Lung (tissue), 17 donors: ENCODE measurements at places on chromosomes 4 and X. TPM values are rescaled to one million over a fixed set of nuclear protein-coding genes. Genes with fewer than 3 reads are reported as not detected.

DNA sequence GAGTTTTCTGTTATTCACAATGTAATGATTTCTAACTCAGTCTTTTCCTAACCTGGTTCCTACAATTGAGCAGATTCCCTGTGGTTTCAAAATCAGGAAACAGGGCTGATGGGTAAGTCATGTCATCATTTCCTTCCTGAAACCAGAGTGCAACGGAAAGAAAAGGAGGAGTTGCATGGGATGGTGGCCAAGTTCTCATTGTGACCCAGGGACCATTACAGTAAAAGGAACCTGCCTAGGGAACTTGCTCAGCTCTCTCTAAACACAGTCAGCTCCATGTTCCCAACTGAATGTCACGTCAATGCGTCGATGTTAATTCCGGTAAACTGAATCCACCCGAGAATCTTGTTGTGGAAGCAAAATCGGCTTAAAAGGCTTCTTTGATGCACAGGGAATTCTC, 51.2 kb downstream of the LGI2 start:
- no peaks in the 10 kb centered on the region for H3K27me3 ChIP-seq
- peak overlapping the region; percentile 66 for H3K27ac ChIP-seq
- no peak for DNase-seq
- H3K4me3 ChIP-seq, result no peak overlapping the region
- peaks cover 5% of the 10 kb centered on the region for H3K4me1 ChIP-seq

- no peak overlapping the region for H3K4me3 ChIP-seq
- no peaks in the 10 kb centered on the region for H3K27me3 ChIP-seq
- H3K4me1 ChIP-seq, result no peaks in the 10 kb centered on the region
Observed at GRCh38 chrX:48935301-48935670, 16.5 kb upstream of the PIM2 start.

DNA sequence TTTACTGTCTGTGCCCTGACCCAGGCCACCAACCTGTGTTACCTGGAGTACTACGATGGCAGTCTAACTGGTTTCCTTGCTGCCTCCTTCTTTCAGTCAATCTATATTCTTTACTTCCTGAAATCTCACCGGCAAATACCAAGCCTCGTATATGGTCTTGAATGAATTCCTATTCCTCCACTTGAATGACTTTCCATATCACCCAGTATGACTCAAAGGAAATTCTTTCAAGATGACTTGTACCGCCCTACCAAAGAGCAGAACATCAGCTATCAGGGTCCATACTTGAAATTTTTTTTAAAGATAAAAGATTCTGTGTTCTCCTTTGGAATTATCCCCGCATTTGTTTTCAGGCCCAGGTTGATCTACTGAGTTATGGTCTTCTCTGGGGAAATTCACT, 378.0 kb downstream of the AFF2 start:
- H3K4me3 ChIP-seq, result no peak overlapping the region
- no peaks in the 10 kb centered on the region for H3K27me3 ChIP-seq
- H3K4me1 ChIP-seq, result no peaks in the 10 kb centered on the region
- DNase-seq, result no peak

DNA sequence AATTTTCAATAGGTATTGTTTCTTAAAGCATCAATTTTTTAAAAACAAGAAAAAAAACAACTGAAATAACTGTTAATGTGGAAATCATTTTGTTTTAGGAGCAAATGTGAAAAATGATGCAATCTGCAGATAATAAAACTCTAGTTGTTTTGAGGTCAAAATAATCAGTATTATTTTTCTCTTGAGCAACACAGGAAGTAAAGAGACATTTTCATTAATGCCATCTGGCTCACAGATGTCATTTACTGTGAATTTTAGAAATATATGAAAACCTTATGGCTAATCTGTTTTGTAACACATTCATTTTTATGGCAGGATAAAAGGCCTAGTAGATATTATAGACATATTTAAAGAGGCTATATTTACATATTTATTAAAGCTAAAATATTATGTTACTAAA, 141.6 kb downstream of the PCDH18 start:
- H3K27me3 ChIP-seq, result no peaks in the 10 kb centered on the region
- DNase-seq, result peak; percentile 77
- no peak overlapping the region for H3K4me3 ChIP-seq
- H3K4me1 ChIP-seq, result no peaks in the 10 kb centered on the region

DNA sequence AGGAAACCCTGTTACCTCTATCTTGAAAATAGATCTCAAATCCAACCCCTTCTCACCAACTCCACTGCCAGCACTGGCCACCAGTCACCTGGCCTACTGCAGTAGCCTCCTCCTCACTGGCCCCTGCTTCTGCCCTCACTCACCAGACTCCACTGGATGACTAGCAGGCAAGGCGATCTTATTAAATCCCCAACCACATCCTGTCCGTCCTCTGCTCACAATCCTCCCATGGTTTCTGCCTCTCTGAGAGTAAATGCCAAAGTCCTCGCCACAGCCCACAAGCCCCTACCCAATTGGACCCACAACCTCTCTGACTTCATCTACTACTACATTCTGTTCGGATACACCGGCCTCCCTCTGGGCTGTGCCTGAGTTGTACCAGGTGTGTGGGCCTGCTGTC, 5.4 kb upstream of the PIM2 start:
- H3K27ac ChIP-seq, result no peak overlapping the region
- H3K36me3 ChIP-seq, result no peaks in the 10 kb centered on the region
- H3K4me1 ChIP-seq, result no peaks in the 10 kb centered on the region

GRCh38 chr4:106056914-106057313, 161.6 kb downstream of the NPNT start:
- H3K4me3 ChIP-seq, result no peak overlapping the region
- no peaks in the 10 kb centered on the region for H3K4me1 ChIP-seq
- H3K36me3 ChIP-seq, result no peaks in the 10 kb centered on the region
- H3K27ac ChIP-seq, result no peak overlapping the region
- no peaks in the 10 kb centered on the region for H3K27me3 ChIP-seq

DNA sequence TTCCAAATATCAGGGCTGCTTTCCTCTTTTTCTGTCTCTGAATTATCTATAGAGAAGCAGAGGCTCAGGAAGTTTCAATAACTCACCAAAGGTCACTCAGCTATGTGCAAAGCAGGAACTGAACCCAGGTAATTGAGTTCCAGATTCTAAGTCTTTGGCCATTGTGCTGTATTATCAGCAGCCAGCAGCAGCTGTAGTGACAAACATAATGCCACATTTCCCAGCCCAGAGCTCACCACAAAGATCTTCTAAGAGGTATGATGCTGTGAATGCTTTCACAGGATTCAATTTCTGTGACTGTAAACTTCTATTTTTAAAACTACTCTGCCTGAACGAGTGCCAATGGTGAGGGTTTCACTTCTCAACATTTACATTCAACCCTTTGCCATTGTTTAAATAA, 56.4 kb downstream of the SPOCK3 start:
- no peaks in the 10 kb centered on the region for H3K36me3 ChIP-seq
- H3K4me1 ChIP-seq, result no peaks in the 10 kb centered on the region
- no peaks in the 10 kb centered on the region for H3K27me3 ChIP-seq
- H3K27ac ChIP-seq, result no peak overlapping the region

DNA sequence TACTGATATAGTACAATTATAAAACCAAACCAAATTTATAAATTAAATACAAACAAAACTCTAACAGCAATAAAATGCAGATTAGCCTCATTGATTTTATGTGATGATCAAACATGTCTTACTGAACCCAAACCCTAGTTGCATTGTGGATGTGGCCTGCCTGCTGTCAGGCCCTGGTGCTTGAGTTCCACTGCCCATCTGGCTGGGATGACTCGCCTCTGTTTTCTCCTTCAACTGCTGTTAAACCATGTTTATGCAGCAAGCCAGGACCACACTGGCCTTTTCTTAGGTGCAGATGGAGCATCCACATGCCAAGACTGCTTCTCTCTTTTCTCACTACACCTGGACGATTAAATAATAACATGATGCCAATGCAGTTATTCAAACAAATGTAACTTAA, 22.6 kb downstream of the NAP1L5 start:
- no peaks in the 10 kb centered on the region for H3K27me3 ChIP-seq
- no peak overlapping the region for H3K4me3 ChIP-seq
- peaks cover 1% of the 10 kb centered on the region for H3K4me1 ChIP-seq
- H3K36me3 ChIP-seq, result peaks cover 2% of the 10 kb centered on the region

DNA sequence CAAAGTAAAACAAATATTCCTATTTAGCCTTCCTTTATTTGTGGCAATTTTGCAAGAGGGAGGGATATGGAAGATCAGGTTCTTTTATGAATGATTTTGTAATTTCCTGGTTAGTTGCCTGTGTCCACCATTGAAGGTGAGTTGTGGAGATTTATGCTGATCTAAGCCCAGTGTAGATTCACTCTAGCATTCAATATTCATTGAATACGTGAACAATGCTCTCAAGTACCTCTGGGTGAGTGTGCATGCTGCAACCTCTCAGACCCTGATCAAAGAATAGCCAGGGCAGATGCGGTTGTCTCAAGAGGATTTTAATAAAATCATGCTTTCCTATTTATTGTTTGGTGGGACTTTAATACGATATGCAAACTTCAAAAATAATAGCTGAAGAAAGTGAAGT, 628.4 kb downstream of the SPRY1 start:
- H3K27me3 ChIP-seq, result no peaks in the 10 kb centered on the region
- H3K4me1 ChIP-seq, result peaks cover 10% of the 10 kb centered on the region
- no peak overlapping the region for H3K4me3 ChIP-seq

DNA sequence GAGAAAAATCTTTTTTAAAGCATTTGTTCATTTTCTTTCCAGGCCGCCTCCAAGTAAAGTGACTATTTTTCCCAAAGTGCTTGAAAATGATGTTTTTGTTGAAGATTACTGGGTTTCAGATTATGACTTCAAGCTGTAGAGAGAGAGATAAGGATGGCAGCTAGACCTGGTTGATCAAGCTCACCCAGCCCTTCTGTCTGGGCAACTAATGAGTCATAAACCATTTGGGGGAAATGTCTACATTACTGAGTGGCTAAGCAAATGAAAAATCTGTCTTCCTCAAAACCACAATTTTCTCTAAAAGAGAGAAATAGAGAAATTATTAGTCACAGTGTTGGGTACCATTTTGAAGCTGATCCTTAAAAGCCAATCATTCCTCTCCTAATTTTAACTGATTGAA, 355.4 kb upstream of the CPEB2 start:
- DNase-seq, result no peak
- no peak overlapping the region for H3K4me3 ChIP-seq
- no peak overlapping the region for H3K27ac ChIP-seq
- no peaks in the 10 kb centered on the region for H3K27me3 ChIP-seq

- no peaks in the 10 kb centered on the region for H3K27me3 ChIP-seq
- H3K4me3 ChIP-seq, result no peak overlapping the region
- DNase-seq, result no peak
- no peak overlapping the region for H3K27ac ChIP-seq
Observed at GRCh38 chr4:85420831-85421230, 54.1 kb upstream of the ARHGAP24 start.

- H3K4me3 ChIP-seq, result no peak overlapping the region
- H3K36me3 ChIP-seq, result no peaks in the 10 kb centered on the region
- no peak for DNase-seq
- H3K27ac ChIP-seq, result no peak overlapping the region
Observed at GRCh38 chr4:150219841-150220240, 141.6 kb downstream of the DCLK2 start.

DNA sequence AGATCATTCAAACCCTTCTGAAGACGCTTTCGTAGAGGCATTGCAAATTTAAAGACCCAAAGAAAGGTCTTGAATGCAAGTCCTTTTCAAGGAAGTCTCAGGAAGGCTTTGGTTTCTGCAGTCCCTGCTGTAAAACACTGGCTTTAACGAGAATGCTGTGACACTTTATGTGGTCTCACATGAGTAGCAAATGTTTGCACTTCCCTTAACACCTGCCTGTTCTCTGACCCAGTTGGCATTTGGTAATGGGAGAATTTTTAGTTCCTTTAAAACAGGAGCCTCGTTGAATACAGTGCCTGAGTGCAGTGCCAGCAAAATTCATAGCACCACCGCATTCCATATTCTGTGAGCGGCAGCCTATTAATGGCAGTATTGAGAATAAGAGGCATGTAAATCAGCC, 330.5 kb upstream of the PRKX start:
- no peaks in the 10 kb centered on the region for H3K27me3 ChIP-seq
- peak; percentile 4 for DNase-seq
- no peaks in the 10 kb centered on the region for H3K36me3 ChIP-seq
- H3K4me1 ChIP-seq, result no peaks in the 10 kb centered on the region
- no peak overlapping the region for H3K4me3 ChIP-seq
- H3K27ac ChIP-seq, result no peak overlapping the region

GRCh38 chr4:4485806-4486205, 56.0 kb downstream of the STX18 start:
- H3K36me3 ChIP-seq, result no peaks in the 10 kb centered on the region
- peaks cover 21% of the 10 kb centered on the region for H3K4me1 ChIP-seq
- no peak overlapping the region for H3K4me3 ChIP-seq
- DNase-seq, result no peak
- no peaks in the 10 kb centered on the region for H3K27me3 ChIP-seq

GRCh38 chrX:119655125-119655524, 37.8 kb downstream of the SEPTIN6 start:
- peaks cover 5% of the 10 kb centered on the region for H3K4me1 ChIP-seq
- H3K27me3 ChIP-seq, result no peaks in the 10 kb centered on the region
- H3K27ac ChIP-seq, result no peak overlapping the region
- no peaks in the 10 kb centered on the region for H3K36me3 ChIP-seq

DNA sequence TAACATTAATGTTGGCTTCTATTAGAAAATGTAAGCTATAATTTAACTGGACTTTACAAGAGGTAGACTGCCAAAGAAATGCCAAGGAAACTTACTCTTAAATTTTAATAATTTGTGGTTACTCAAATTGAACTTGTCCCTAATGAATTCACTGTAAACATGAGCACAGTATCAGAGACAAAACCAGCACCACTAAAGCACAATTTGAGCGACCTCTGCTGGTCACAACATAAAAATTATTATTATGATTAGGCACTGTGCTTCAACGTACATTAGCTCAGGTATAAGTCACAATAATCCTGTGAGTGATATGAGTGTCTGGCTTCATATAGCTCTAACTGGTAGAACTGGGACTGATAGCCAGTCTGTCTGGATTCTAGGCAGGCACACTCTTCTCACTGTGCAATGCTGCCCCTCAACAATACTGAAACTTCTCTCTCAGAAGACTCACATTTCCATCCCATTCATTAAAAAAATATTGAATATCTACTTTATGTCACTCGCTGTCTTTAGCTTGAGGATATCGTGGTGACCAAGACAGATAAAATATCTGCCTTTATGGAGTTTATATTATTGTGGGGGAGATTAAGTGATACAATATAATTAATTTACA, 8.0 kb downstream of the NUDT6 start:
- DNase-seq, result no peak
- H3K27ac ChIP-seq, result no peak overlapping the region
- H3K4me1 ChIP-seq, result no peaks in the 10 kb centered on the region
- no peak overlapping the region for H3K4me3 ChIP-seq
- no peaks in the 10 kb centered on the region for H3K27me3 ChIP-seq

GPR143 gene
- total RNA-seq, result 1.3 TPM

VEGFD gene
- total RNA-seq, result 15.6 TPM

PDGFRA gene
- total RNA-seq, result 151 TPM

SPANXA2 gene
- not detected for total RNA-seq

TFDP3 gene
- total RNA-seq, result not detected

SHOX gene
- not detected for total RNA-seq

TMPRSS11D gene
- total RNA-seq, result not detected

STBD1 gene
- 14.8 TPM for total RNA-seq

PCDH19 gene
- 0.97 TPM for total RNA-seq

GAGE12C gene
- total RNA-seq, result not detected

AASDH gene
- 9.0 TPM for total RNA-seq
